ENCODE measurements at places on chromosomes 12 and 14.

- DNase-seq, result no peak
Measured at GRCh38 chr14:65032319-65032718, 45.6 kb downstream of the FNTB start.

DNA sequence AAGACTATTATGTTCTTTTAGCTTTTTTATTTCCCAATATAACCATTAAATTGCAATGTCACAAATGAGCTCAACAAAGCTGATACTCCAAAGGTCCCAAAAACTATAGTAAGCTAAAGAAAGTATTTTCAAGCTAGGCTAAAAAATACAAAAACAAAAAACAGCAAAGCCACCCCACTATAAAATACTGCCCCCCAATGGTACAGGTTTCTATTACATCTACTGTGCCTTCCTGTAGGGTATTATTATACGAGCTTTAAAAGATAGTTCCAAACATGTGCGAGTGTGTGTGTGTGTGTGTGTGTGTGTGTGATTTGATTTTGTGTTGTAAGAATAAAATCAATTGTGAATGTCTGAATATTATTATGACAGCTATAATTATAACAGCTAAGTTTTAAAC, 1.1 kb downstream of the IFNG start:
- DNase-seq, result no peak

DNA sequence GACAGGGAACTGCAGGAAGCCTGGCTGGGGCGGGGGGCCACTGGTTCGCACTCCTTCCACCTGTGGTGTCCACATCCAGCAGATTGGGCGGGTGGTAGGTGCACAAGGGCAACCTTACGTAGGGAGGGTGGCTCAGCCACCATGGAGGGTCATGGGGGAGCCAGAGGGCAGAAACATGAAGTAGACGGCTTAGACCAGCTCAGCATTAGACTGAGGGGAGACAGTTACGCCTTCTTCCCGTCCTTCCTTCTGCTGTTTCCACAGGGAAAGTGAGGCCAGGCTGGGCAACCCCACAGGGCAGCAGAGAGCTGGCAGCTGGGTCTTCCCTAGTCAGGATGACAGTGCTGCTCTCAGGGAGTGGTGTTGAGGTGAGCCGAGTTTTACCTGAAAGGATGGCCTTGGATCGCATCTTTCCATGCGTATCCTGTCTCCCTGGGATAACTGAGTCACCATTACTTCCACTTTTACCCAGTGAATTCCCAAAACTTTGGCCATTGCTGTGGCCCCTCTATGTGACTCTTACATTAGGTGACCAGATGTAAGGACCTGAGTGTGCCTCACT, 170.0 kb upstream of the GZMB start:
- no peak for DNase-seq

- no peak for DNase-seq
Measured at GRCh38 chr12:24280056-24280842, 330.8 kb upstream of the SOX5 start.

DNA sequence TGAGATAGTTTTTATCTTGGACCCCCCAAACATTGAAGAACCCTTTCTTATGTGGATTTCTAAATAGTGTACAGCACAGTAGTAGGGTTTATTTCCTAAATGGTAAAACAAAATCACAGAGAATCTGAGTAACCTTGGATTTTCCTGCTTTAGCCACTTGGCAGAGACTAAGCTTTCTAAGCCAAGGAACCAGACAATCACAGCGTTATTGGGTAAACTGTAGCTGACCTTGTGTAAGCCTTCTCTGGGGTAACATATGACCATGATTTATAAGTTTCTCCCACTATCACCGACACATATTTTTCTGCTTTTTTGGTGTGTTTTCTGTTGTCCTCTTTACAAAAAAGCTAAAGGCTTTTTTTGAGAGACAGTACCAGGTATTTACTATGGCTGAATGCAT, 136.3 kb upstream of the PZP start:
- DNase-seq, result no peak

DNA sequence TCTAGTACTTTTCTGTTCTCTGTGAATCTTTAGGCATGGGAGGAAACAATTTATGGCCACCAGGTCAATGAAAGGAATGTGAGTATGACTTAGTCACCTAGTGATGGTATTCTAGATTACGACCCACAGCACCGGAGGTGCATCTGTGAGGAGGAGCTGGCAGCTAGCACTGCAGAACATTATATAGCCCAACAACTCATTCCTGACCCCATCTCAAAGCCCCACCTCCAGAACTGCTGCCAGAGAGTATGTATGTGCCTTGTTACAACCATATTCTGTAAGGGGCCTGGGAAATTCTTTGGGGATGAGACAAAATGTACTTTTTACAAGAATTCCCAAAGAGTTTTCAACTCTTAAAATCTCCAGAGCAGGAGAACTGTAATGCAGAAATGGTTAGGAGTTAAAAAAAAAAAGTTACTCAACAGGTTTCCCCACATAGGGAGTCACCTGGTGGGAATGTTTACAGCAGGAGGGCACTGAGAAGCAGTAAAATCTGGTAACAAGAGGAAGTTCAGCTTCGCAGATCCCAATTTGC, 34.9 kb upstream of the CERS5 start:
- peak; percentile 93 for DNase-seq

GRCh38 chr12:76768576-76768975, 4.7 kb downstream of the ZDHHC17 start:
- no peak for DNase-seq

GRCh38 chr12:3257411-3257810, 180.2 kb downstream of the TSPAN9 start:
- no peak for DNase-seq

GRCh38 chr12:92827836-92828431, 101.2 kb downstream of the EEA1 start:
- DNase-seq, result peak; percentile 8

GRCh38 chr14:58798173-58798572, 160.4 kb downstream of the DACT1 start:
- DNase-seq, result no peak

GRCh38 chr12:109113661-109114321, 2.6 kb upstream of the ACACB start:
- no peak for DNase-seq

DNA sequence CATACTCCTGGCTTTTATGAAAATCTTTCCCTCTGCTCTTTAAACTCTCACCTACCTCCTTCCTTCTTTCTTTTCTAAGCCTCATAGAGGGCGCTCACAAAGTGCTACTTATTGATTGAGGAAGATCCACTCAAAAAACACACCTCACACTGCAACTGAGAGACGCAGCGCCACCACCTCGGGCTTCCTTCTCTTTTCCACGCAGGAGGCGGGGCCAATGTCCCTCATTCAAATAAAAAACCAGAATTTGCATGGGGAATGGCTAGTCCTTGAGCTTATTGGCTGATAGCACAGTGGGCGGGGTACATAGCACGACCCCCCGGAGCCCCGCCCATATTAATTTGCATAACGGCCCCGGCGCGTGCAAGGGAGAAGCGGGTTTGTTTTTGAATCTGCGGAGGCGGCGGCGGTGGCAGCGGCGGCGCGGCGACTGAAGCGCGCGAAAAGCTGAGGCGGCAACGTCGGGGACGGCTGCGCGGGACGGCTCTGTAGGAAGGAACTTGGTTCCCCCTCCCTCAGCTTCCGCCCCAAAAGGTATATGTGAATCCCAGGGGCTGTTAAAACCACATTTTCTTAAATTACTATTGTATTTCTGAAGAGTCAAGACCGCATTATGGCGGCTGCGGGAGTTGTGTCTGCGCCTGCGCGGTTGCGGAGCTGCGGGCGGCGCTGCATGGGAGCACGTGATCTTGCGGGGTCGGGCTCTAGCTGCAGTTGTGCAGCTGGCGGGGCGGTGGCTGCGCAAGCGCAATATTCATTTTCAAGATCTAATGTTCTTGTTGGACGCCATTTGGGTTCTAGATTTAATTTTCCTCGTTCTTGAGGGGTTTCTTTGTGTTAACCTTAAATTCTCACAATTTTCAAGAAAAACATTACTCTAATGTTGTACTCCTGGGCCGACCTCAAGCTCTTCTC, at the start of gene ATF7IP:
TSS of gene ATF7IP (plus strand) at position 389 of the 915 bp plus-strand sequence. CDS start 58,234 bp downstream, outside the sequence.
- peak; percentile 93 for DNase-seq

- DNase-seq, result no peak
Measured at GRCh38 chr12:80582431-80582830, 125.0 kb upstream of the MYF6 start.

DNA sequence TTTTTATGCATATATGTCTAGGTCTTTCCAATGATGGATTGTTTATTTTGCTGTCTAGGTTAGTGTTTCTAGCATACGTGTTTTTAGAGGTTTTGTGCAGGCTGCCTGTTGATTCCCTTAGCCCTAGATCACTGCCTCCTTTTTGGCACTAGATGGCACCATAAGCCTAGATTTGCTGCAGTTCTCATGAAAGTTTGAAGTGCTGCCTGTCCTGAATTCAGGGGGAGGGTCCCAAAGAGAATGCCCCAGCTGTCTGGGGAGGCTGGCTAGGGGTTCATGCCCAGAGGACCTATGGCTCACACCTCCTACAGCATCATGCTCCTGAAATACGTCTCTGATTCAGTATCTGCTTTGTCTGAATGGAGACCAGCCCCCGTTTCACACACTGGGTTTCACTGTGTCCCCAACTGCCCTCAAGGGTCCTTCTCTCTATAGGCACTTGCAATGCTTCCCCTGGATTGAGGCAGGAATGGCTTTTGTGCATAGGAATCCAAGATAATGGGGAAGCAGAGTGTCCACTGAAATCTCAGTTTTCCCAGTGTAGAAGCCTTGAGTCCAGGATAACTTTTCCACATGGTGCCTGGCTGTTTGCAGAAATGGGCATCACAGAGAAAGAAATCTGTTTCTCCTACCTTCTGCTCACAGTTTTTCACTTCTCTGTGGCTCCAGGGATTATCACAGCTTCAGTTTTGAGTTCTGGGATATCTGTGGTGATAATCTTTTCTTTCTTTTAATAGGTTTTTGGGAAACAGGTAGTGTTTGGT, 14.2 kb upstream of the TXNRD1 start:
- no peak for DNase-seq

DNA sequence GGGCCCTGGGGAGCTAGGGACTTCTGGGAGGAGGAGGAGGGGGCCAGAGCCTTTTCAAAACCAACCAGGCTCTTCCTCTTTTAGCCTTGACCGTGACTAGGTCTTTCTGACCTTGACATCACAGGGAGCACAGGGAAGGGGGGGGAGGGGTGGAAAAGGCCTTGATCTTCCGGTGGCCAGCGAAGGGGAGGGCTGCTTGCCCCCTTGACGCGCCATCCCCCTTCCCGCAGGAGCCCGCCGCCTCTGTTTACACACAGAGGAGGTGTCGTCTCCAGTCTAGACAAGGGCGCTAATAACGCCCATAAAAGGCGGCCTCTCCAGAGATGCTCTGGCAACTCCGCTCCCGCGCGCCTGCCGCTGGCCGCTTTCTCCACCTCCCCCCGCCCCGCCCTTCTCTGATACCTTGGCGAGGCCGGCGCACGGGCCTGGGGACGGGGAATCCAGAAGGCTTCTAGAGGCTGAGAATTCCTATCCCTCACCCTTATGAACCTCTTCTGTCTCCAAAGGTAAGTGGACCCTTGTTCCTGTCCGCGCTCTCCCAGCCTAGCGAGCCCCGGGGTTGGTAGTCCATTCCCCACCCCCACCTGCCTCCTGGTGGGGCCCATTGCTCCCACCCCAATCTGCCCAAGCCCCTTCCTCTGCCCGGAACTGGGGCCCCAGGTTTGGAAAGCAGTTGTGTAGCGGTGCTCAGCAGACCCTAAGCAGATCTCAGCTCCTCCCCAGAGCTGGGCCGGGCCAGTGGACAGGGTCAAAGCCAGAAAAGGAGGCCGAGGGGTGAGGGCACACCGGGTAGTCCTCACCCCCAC, 4.9 kb upstream of the HOXC12 start:
- no peak for DNase-seq

DNA sequence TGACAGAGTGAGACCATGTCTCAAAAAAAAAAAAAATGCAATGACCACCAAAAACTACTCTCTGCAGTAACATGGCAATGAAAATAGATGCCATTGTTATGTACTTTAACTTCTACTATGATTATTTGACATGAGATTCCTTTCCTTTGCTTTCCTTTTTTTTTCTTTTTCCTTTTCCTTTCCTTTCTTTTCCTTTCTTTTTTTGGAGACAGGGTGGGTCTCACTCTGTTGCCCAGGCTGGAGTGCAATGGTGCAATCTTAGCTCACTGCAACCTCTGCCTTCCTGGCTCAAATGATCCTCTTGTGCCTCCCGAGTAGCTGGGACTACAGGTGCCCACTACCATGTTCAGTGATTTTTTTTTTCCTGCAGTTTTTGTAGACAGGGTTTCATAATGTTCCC, 24.9 kb upstream of the ETFBKMT start:
- no peak for DNase-seq

DNA sequence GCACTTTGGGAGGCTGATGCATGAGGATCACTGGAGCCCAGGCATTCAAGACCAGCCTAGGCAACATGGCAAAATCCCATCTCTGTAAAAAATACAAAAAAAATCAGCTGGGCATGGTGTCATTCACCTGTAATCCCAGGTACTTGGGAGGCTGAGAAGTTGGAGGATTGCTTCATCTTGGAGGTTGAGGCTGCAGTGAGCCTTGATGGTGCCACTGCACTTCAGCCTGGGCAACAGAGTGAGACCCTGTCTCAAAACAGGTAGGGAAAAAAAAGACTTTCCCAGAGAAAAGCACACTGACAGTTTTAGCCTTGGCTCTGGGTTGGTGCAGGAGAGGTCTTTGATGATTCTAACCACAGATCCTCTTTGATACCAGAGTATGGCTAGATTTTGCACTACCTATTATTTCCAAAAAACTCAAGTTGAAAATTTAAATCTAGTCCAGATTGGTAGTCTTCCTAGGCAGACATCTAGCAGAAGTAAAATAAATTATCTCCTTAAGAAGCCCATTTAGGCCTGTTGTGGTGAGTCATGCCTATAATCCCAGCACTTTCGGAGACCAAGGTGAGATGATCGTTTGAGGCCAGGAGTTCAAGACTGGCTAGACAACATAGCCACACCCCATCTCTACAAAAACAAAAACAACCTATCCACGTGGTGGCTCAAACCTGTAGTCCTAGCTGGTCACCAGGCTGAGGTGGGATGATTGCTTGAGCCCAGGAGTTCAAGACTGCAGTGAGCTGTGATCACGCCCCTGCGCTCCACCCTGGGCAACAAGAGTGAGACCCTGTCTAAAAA, 18.6 kb downstream of the LARP4 start:
- DNase-seq, result no peak

DNA sequence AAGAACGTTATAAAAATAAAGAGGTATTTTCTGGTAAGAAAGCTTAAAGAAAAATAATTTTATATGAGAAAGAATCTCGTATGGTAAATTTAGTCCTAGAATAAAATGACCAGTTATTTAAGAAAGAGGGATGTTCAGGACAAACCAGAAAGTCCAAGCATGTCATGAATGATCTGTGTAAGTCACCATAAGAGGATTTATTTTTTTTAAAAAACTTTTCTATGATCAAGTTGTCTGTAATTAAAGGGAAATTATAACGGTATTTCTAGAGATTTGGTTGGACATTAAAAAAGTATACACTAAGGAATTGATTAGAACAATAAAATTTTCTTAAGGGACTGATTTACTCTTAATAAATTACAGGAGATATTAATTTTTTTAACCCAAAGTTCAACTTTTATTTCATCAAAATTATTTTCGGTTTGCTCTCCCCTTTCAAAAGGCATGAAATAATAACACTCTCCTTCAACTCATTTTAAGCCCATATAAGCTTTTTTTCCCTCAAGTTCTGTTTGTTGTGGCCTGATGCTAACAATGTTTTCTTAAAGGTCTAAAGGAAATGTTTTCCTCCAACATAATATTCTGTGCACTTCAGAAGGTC, 49.9 kb upstream of the CPSF6 start:
- no peak for DNase-seq

Data from non-pigmented ciliary epithelial cell (primary cell).